ENCODE measurements at places on chromosomes 16 and 17.
A peak's percentile ranks its signal among the peaks of the same experiment; 100 is the strongest.

DNA sequence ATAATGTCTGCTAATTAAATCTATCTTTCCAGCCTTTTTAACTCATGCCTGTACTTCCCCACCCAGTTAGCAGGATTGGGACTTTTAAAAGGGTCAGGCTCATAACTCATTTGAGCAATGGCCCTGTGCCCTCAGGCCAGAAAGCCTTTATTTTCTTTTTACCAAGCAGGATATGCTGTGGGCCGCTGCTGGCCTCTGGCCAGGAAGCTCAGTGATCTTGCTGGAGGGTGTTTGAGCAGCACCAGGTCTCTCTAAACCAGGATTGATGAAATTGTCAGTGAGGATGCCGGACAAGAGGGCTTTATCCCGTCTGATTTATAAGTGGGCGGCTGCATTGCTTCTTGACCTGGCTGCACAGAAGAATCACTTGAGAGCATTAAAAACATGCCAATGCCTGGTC, 187.8 kb downstream of the RAB11FIP4 start:
- no peak for DNase-seq

- DNase-seq: no peak
Measured at GRCh38 chr16:85047867-85048455, 20.4 kb downstream of the KIAA0513 start.

- no peak for DNase-seq
Measured at GRCh38 chr17:69856946-69857345, 218.1 kb upstream of the KCNJ16 start.

GRCh38 chr16:47774661-47775060, 313.5 kb downstream of the PHKB start:
- no peak for DNase-seq

- DNase-seq: no peak
Measured at GRCh38 chr17:63685041-63685440, 14.9 kb downstream of the LIMD2 start.

GRCh38 chr17:75352079-75352569, 53.4 kb downstream of the GRB2 start:
- no peak for DNase-seq

DNA sequence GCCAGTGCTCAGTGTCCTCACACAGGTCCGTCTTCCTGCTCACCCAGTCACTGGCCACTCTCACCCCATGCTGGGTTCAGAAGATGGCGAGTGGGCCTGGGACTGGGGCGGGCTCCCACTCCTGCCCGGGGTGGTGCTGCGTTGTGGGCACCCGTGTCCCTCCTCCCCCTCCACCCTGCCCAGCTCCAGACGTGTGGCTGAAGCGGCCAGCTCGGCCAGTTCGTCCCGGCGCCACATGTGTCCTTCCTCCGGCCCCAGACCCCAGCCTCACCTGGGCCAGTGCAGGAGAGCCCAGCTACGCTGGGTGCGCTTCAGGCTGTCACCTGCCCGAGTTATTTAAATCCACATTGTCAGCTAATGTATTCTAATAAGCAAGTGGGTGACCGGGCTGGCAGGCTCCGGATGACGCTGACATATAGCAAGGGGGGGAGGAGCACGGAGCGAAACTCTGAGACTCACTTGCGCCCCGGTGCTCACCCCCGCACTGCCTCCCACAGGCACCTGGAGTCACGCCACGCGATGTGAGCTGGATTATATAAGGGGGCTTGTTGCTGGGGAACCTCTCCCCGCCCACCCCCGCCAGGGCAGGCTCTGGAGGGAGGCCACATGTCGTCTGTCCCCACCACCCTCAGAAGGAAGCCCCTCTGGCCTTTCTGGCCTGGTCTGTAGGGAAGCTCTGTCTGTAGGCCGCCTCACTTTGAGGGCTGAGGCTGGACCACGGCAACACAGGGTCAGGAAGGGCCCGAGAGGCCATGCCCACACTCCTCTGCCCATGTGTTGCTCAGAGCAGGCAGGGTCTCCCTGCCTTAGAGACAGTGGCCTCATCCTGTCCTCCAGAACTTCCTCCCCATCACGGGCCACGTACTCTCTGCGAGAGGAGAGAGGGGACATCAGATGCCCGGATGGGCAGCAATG, 7.1 kb upstream of the BAIAP2 start:
- DNase-seq: no peak

- DNase-seq: peak; percentile 46
Measured at GRCh38 chr16:84700446-84701300, 873 bp downstream of the USP10 start.

GRCh38 chr16:59892376-59892775, 1158.3 kb upstream of the GOT2 start:
- DNase-seq: no peak

GRCh38 chr17:4577386-4577993, 6.8 kb upstream of the SMTNL2 start:
- no peak for DNase-seq

GRCh38 chr17:79188685-79189084, 114.1 kb downstream of the ENGASE start:
- no peak for DNase-seq

GRCh38 chr17:39738568-39738901, 797 bp downstream of the GRB7 start:
- DNase-seq: peak; percentile 77

DNA sequence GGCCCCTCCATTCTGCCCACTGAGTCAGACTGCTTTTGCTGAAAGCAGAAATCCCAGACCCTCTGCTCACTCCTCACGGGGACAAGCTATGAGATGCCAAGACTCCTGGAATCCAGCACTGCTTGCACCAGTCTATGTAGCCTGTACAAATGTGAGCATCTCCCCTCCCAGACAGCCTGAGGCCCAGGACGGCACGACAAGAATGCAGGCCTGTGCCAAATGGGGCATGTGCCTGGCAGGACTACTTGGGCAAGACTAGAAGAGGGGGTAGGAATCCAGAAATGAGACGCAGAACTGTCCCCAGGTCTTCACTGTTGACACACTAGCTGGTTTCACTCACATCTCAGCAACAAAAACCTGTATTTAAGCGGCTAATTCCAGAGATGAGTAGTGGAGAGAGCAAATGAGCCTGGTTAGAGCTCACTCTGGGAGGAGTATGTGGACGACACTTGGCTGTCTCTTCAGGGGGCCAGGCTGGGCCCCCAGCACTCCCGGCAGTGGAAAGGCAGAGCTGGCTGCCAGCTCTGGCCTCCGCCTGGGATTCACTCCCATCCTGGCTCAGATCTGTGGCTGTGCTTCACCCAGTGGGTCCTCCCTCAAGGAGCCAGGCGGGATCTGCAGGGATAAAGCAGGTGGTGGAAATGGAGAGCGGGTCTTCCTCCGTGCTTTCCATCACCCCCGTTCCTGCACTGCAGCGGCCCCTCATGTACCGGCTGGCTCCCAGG, 2.9 kb upstream of the MYO1C start:
- DNase-seq: no peak

DNA sequence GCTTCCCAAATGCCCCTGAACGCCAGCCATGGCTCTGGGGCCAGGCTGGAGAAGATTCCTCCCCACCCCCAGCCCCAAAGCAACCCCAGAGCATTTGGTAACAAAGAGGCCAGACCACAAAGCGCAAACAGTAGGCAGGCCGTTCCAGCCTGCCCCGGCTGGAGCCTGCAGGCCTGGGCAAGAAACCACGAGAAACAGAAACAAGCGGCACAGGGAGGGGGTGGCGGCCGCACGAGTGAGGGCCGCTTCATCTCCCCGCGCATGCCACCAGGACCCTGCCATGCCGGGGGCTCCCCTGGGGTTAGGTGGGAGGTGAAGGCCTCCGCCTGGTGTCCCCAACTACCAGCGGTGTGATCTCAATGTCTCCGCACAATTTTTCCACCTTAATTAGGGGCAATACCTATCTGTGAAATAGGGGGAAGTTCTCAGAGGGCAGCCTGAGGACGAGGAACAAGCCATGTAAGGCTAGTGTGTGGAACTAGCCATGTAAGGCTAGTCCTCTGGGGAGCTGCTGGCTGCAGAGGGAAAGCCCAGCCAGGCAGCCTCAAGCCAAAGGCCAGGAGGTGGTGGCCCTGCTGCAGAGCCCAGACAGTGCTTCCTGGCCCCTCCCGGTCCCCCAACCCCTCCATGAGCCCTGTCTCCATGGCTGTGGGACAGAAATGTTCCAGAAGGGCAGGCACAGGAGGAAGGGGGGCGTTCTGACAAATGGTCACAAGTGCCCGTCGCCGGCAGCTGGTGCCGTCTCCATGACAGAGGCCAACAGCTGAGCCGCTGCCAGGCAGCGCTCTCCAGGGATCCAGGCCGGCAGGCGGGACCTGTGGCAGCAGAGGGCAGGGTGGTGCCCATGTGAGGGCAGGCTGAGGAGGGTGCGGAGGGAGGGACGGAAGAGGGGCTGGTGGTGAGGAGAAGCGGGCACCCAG, 14.5 kb upstream of the MTSS2 start:
- no peak for DNase-seq

- DNase-seq: peak; percentile 88
Measured at GRCh38 chr17:75270218-75270965, 639 bp downstream of the MIF4GD start.

- DNase-seq: peak; percentile 78
Measured at GRCh38 chr17:1055751-1056645, 59.1 kb downstream of the TIMM22 start.

DNA sequence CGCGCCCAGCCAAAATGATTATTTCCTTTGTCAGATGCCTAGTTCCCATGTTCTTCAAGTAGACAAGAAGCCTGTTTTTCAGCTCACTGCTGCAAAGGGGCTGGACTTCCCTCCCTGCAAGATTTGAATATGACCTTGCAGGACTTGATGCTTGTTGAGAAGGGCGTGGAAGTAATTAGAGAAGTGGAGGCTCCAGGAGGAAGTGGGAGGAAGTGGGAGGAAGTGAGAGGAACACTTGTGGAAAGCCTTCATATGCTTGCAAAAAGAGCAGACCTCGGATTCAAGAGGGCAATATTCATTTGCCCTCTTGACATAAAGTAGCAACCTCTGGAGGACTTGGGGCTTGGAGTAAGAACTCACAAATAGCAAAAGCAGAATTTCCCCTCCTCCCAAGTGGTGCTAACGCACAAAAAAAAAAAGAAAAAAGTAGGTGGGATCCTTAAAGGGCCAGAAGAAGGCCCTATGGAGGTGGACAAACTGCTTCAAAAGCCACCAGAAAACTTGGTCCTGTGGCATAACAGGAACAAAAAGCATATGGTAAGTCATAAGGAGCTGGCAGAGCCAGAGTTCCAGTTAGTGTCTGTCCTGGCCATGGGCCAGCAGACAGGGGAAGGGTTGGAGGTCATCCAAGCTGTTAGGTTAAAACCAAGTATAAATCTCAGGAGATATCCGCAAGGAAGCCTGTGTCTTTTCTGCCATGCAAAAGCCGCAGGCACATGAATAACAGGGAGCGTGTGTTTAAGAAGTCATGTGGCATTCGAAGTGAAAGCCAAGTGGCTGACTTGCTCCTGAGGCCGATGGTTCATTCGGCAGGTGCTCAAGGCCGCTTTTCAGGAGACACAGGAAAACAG, 20.6 kb upstream of the PRKAR1A start:
- peak; percentile 25 for DNase-seq

DNA sequence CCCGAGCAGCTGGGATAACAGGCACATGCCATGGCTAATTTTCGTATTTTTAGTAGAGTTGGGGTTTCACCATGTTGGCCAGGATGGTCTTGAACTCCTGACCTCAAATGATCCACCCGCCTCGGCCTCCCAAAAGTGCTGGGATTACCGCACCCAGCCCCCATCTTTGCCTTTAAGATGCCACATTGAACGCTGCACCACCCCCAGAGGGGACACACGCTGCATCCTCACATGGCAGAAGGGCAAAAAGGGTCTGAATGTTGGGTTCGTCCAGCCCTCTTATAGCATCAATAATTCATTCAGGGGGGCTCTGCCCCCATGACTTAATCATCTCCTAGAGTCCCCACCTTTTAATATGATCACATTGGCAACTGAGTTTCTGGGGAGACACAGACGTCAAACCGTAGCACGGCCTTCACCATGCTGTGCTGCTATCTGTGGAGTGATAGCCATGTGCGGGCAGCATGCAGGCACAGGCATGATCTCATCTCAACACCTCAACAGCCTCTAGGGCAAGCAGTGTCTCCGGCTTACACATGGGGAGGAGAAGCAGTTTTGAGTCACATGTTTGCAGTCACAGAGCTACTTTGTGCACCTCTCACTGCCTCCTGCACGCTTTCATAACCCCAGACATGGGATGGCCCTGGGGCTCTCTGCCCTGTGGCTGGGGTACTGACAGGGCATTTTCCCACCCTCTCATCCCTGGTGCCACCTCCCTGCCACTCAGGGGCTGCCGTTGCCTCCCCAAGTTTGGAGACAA, 30.0 kb downstream of the IL21R start:
- DNase-seq: no peak

- no peak for DNase-seq
Measured at GRCh38 chr17:5381542-5381941, 37.9 kb downstream of the NUP88 start.

DNA sequence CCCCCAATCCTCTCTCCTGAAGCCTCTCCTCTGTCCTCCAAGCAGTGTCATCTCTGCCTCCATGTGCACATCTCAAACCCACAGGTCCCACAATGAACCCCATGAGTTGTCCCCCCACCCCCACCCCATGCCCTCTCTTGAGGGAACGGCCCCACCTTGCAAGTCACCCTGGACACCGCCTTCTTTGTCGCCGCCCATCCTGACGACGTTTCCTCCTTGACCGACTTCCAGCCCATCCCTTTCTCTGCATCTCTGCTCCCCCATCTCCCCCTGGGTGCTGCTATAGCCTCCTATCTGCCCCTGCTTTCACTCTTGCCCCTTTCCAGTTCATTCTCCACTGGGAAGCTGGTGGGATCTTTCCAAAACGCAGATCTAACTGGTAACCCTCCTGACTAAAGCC, 1.7 kb upstream of the SPATA20 start:
- DNase-seq: no peak

GRCh38 chr17:7112510-7113108, 2.0 kb downstream of the ASGR2 start:
- no peak for DNase-seq

All from GM20000 (cell line).